Psoas muscle (tissue), 8 donors: ENCODE measurements at places on chromosomes 1 and 21.

GRCh38 chr1:19973616-19974015 lies 5.8 kb downstream of the PLA2G2A start:
- no peak for DNase-seq

- DNase-seq: no peak
Observed at GRCh38 chr1:115331558-115332331, 6.3 kb downstream of the NGF start.

- DNase-seq: peak; percentile 75
Observed at GRCh38 chr1:115641762-115642167, at the start of gene VANGL1. VANGL1 (plus strand) TSS chr1:115641970; CDS start chr1:115651414, 9,444 bp downstream.

GRCh38 chr1:147735423-147735822 lies 25.0 kb downstream of the GJA5 start:
- DNase-seq: no peak

DNA sequence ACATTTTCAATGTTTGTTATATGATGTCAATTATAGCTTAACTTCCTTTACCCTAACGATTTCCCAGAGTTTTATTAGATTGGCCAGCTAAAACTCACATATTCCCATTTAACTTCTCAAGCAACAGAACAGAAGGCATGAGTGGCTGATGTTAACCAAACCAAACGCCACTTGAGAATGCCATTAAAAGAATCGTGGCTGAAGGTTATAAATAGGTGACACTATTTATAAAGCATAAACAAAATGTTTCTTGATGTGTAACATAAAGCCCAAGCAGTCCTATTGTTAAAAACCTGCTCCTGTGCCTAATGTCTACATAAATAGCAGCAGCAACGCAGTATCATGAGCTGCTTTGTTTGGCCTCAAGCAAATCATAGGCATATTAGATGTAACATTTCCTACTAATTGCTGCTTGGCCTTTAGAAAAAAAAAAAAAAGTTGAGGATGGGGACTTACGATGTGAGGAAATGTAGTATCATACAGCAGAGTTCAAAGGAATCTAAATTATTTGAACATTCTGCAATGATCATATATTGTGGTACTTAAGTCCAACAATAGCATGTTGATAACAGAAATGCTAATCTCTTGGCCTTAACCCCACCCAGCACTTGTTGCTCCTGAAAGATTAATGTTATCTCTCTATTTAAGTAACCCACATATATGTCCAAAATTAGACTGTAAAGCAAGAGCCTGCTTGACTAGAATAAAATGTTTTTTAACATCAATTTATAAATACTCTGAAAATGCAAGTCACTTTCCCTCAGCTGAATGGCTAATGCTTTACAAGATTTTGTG lies 106.0 kb downstream of the ESRRG start:
- no peak for DNase-seq

- DNase-seq: peak; percentile 31
Observed at GRCh38 chr1:41661428-41662060, 177.1 kb upstream of the EDN2 start.

DNA sequence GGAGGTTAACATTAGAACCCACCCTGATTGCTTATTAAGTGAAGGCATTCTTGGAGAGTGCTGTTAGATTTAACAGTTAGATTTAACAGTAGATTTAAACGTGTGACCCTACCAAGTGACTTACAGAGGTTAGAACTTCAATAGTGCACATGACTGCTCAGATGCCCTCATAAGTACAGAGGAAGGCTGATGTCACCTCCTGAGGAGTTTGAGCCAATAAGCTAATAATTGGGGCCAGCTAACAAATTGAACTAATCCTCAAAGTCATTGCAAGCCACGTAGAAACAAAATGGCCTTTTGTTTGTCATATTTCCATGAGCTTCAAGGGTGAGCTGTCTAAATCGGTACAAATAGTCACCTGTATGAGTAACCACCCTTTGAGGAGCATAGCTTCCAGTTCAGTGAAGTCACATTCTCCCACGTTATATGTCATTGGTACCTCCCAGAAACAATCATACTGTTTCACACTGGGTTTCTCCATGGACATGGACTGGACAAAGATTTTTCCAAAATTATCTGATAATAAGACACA lies 11.7 kb downstream of the AVPR1B start:
- no peak for DNase-seq

DNA sequence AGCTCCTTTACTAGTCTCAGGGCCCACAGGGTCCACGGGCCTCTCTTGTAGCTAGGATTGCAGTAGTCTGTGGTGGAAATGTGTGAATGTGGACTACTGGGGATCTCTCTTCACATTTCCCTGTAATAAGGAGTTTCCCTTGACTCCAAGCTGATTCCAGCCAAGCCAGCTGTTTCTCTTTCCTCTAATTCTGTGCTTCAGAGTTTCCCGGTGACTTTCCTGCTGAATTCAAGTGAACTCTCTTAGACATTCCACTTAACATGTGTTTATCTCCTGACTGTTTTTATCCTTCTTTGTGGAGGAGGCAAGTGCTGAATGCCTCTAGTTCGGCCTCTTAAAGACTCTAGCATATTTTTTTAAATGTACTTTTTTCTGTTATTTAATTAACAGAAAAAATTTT lies 354.0 kb upstream of the RGS18 start:
- DNase-seq: no peak

DNA sequence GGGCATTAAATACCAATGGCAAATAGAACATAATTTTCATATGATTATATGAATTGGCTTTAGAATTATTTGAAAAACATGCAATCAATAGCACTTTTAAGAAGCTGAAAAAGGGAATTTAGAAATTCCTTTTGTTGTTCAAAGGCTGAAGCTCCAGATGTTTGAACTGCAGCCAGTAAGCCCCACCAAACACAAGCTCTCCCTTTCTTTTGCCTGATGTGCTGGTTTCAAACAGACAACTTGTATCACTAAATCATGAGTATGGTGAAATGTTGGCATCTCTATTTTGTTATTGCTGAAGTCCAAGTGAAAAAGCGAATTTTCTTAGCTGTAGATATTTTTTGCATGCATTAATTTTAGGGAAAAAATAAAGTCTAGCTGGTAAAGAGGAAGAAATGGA lies 27.5 kb upstream of the NCAM2 start:
- DNase-seq: no peak

DNA sequence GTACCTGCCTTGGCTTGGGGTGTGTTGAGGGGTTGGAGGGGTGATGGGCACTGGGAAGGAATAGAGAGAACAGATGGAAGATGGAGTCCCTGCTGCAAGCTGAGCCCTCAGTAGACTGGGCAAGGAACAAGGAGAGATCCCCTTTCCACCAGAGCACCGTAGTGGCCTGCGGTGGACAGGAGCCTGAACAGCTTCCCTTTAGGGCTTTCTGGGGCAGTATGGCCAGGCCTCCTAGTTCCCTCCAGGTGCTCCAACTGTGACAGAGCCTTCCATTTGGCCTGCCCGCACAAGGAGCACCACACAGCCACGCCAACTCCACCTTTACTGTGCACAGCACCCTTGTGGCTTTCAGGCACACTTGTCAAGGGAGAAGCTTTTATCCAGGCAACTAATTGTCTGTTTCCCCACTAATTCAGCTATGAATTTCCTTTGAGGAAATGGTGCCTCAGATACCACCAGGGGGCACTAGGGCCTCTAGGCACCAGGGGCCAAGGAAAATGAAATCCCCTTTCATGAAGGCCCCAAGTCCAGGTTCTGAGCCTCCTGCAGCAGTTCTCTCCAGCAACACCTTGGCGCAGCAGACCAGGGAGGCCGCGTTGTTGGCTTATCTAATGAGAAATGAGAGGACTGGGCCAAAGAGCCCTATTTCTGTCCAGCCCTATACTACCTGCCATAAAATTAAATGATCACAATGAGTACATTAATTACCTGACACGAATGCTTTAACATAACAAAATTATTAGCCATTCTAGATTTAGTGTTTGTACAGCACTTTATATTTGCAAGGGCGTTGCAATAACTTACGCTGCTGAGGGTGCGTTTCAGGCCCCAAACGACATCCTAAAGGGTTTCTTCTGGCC lies 23.1 kb upstream of the ERI3 start:
- DNase-seq: no peak

- no peak for DNase-seq
Observed at GRCh38 chr1:153798468-153798780, 23.2 kb downstream of the SLC27A3 start.
